ENCODE measurements at places on chromosomes 11 and 22. TPM values are rescaled to one million over a fixed set of nuclear protein-coding genes. Genes with fewer than 3 reads are reported as not detected.

The NLRP14 gene
- polyA plus RNA-seq, result 0.07 TPM

The CPT1B gene
- 0.88 TPM for polyA plus RNA-seq

The BTBD18 gene
- polyA plus RNA-seq, result not detected

The C22orf42 gene
- not detected for polyA plus RNA-seq

The TYMP gene
- not detected for polyA plus RNA-seq

The OR52I2 gene
- polyA plus RNA-seq, result not detected

The TSPAN18 gene
- 0.14 TPM for polyA plus RNA-seq

The SCARF2 gene
- polyA plus RNA-seq, result not detected

The SMTNL1 gene
- polyA plus RNA-seq, result not detected

The RHOD gene
- not detected for polyA plus RNA-seq

The TMEM223 gene
- 20.4 TPM for polyA plus RNA-seq

The DEUP1 gene
- 4.7 TPM for polyA plus RNA-seq

The RAB39A gene
- polyA plus RNA-seq, result 2.8 TPM

The ZNF280A gene
- polyA plus RNA-seq, result not detected

The SPTBN2 gene
- polyA plus RNA-seq, result 78.9 TPM

The MYRF gene
- not detected for polyA plus RNA-seq

The MOV10L1 gene
- 1.6 TPM for polyA plus RNA-seq

The KRTAP5-10 gene
- polyA plus RNA-seq, result not detected

The IGLL1 gene
- not detected for polyA plus RNA-seq
